Cardiac fibroblast (primary cell): ENCODE measurements at places on chromosomes 7 and 10.

GRCh38 chr7:94561841-94562514 lies 52.4 kb downstream of the CASD1 start:
- peak; percentile 12 for DNase-seq

- DNase-seq, result no peak
Measured at GRCh38 chr7:140390034-140390433, 8.3 kb downstream of the SLC37A3 start.

GRCh38 chr10:35667971-35668370 lies 25.9 kb upstream of the FZD8 start:
- DNase-seq, result no peak

DNA sequence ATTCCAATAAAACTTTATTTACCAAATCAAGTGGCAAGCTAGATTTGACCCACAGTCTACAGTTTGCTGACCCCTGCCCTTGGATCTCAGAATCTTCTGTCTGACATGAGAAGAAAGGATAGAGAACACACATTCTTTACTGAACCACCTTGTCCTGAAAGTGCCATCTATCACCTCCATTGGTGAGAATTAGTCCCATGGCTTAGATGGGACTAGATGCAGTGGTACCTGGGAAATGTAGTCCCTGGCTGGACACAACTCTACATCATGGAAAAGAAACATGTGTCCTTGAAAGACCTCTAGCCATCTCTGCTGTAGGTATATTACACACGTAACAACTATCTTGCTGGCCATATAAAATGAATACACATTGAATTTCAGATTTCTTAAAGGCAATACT lies 336.2 kb downstream of the LHFPL3 start:
- no peak for DNase-seq

DNA sequence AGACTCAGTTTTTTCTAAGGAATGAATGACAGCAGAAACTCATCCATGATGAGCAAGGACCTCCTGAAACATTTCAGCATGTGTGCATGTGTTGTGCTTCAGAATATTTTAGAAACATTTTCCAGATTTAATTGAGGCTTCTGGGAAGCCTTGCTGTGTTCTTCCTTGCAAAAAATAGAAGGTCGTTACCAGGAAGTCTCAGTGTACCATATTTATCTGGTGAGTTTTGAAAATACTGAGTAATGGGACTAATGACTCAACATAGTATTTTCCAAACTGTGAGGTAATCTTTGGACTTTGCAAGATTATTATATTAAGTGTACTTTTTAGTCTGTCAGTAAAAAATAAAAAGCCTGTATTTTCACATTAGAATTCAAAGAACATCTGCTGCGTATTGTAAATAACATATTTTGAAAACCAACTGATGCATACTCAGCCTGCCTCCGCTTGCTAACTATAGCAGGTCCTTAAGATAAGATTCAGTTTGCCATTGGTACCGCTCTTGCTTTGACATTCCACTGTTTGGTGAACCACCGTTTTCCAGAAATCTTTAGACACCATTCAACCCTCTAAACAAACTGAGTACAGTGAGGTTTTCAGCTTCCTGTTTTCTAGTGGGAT lies 739.6 kb upstream of the GALNT17 start:
- no peak for DNase-seq

- no peak for DNase-seq
Measured at GRCh38 chr7:151017370-151017952, 6.8 kb downstream of the ATG9B start.

DNA sequence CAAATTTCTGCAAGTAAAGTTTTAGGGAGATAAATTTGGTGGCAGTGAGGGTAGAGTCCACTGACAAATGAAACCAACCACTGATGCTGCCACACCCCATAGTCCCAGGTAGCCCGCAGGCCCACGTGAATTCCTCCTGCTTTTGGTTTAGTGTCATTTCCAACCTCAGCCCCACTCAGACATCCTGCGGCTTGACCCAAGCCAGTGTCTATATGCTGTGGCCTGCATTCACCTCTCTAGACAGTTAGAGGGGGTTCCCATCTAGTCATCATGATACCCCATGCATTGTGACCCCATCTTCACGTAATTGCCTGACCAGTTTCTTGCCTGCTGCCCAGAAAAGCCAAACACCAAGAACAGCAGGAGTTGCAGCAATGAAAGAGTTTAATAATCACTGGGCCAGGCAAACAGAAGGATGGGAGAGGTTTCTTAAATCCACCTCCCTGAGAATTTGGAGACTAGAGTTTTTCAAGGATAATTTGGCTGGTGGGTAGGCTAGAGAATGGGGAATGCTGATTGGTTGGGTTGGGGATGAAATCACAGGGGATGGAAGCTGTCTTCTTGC lies 332.0 kb upstream of the GALNT17 start:
- no peak for DNase-seq

DNA sequence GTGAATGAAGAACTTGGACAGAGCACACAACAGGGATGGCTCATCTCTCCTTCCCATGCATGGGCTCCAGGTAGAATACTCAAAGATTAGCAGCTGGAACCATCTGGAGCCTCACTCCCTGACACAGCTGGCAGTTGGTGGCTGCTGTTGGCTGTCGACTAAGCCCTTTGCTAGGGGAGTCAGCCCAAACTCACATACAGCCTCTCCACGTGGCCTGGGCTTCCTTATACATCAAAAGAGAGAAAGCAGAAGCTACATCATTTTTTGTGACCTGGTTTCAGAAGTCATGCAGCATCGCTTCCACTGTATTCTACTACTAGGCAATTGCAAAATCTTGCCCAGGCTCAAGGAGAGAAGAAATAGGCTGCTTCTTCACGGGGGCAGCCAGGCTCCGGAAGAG lies 24.4 kb downstream of the ASNS start:
- no peak for DNase-seq

GRCh38 chr10:30032125-30032524 lies 27.3 kb downstream of the JCAD start:
- DNase-seq, result no peak

DNA sequence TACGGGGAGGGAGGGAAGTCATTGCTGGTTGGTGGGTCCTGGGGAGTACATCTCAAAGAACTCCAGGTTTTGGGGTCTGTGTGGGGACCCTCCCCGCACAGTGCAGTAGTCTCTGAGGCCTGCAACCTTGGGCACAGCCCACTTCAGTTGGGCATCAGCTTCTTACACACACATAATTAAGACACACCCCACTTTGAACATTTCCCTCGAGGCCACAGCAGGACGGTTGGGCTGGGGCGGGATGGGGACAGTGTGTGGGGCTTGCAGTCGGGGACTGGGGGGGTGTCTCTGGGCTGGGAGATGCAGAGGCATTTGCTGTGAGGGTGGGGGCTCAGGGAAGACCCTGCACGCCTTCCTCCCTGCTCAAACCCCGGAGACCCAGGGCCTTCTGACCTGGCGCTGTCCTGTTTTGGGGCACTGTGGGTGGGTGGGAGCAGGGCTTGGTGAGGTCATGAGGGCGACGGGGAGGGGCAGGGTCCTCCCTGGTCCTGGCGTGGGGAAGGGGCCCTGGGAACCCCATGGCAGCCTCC lies 1.3 kb downstream of the LFNG start:
- DNase-seq, result no peak

DNA sequence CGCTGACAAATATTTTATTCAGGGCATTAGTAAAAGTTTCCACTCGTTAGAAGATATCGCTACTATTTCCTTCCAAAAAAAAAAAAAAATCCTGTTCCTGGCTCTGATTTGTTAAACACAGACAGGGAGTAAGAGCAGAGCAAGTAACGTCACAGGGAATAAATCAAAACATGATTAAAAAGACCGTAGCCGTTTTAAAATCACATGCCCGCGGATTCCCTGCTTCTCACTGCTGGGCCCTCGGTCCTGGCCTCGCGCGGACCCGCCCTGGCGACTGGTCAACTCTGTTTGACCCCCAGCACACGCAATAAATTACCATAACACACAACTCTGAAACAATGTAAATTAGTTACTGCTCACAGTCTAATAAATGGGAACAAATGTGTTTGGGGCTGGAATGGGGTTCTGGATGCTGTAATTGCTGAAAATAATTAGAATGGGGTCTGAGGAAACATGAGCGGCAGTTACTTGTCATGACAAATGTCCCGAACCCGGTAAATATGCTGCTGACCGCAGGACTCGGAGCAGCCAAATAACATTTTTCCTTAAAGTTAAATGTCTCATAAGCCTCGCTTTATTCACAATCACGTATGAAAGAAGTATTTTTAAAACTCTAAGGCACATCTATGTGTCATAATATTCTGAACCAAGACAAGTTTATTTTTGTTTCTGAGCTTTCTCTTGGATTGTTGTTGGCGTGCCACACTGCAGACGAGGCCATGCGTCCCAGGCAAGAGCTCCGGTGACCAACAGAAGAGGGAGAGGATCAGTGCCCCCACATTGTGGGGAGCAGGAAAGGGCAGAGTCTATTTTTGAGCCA lies 17.9 kb downstream of the EBF3 start:
- peak; percentile 77 for DNase-seq

DNA sequence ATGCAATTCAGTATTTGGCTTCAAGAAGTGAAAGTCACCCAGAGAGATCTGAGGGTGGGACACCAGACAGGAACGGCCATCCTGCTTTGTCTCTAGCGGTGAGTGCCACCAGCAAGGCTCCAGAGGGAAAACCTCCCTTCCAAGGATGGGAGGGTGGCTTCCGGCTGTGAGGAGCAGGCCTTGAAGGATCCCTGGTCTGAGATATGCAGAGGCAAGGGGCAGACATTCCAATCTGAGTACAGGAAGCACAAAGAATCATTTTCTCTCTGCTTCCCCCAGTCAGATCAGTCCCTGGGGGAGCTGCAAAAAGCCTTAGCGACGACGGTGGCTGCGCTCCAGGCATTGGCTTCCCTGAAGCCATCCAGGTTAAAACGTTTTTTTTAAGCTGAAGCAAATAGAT lies 167.4 kb downstream of the TEX36 start:
- no peak for DNase-seq
